ENCODE measurements at places on chromosomes 16 and 17.
A peak's percentile ranks its signal among the peaks of the same experiment; 100 is the strongest.

GRCh38 chr16:65123396-65124211 is 1.7 kb upstream of the CDH11 start:
- DNase-seq, result peak; percentile 40

- DNase-seq, result peak; percentile 52
Observed at GRCh38 chr16:1916640-1916990, 1.6 kb downstream of the HS3ST6 start.

- no peak for DNase-seq
Observed at GRCh38 chr17:61645920-61646319, 54.9 kb upstream of the NACA2 start.

- DNase-seq, result no peak
Observed at GRCh38 chr16:8919089-8919933, 37.2 kb downstream of the LITAFD start.

DNA sequence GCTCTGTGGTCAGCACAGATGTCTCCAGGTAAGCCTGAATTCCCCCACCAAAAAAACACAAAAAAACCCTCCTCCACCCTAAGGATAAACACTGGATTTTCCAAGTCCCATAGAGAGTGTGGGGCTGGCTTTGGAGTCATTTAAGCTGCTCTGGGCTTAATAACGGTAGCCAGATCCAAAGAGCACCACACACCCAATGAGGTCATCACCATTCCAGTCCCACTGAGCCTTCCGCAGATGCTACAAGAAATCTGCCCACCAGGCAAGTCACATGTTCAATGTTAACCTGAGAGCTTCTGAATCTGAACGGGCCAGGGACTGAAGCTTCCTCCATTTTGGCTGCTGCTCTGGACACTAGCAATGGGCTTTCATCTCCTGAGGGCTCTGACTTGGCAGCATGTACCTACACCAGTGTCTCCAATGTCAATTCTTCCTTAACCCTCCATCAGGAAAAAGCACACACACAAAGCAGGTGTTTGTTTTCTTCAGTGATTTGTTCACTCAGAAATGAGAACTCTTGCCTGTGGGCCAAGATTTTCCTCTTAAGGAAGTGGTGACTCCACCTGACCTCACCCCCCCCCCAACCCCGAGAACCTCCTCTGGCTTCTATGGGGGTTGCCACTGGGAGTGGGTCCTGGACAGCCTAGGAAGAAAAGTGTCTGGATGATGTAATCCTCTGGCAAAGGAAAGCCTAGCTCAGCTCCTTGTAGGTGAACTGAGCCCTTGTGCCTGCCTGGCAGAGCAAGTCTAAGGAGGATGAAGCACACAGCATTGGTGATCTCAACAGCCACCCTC is 220.1 kb downstream of the FOXL1 start:
- DNase-seq, result no peak

DNA sequence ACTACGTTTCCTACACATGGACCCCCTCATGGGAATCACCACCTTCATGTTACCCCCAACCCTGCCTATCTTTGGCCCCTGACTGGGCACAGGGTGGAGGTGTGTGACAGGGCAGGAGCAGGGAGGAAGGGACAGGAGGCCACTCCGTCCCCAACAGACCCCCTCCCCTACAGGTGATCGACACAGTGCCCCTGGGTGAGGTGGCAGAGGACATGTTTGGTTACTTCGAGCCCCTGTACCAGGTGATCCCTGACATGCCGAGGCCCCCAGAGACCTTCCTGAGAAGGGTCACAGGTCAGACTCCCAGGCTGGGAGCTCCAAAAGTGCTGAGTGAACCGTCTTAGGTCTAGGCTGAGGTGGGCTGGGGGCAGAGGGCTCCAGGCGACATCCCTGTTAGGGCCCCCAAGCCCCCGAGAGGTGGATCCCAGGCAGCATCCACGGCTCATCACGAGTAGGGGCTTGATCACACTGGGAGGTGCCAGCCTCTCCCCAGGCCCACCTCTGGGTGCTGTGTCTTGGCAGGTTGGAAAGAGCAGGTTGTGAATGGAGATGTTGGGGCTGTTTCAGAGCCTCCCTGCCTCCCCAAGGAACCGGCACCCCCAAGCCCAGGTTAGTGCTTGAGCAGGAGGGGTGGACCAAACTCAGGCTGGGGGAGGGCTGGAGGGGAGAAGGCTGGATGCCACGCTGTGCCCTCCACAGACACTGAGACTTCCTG is 1.5 kb downstream of the ACBD4 start:
- DNase-seq, result no peak

DNA sequence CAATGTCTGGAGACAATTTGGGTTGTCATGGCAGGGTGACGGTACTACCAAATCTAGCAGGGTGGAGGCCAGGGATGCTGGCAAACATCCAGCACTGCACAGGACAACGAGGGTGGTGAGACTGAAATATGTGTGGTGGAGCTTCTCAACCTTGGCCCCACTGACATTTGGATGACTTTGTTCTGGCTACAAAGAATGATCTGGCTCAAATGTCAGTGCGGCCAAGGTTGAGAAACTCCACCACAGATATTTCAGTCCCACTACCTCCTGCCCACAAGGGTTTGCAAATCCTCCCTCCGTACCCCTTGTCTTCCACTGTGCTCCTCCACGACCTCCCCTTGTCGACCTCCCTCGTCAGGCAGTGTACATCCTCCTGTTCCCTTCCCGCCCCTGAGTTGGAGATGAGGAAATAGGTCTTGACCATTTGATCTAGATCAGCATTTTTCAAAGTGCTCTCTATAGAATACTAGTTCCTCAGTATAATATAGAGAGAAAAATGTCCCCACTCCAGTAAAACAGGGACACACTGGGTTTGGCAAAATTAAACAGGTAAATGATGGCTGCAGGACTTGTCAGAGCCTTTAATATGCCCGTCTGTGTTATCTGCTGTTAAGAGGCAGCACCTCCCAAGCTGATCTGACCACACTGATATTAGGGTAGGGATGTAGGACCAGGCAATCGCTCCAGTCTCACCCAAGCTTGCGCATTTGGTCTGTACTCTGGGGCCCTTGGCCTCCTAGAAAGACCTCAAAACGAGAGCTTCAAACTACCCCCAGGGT is 6.8 kb downstream of the OSGIN1 start:
- no peak for DNase-seq

DNA sequence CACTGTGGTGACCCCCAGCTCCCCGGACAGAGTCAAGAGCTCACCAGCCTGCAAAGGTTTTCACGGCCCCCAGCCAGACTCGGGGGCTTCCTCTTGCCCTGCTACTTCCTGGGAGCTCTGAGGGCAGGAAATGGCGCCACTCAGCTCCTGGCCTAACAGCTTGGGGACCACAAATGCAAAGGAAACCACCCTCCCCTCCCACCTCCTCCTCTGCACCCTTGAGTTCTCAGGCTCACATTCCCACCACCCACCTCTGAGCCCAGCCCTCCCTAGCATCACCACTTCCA is 375 bp upstream of the SPN start:
- DNase-seq, result no peak
